ENCODE measurements at places on chromosomes 3 and 15.

- no peak for DNase-seq
Measured at GRCh38 chr3:25652921-25653320, 11.8 kb downstream of the TOP2B start.

DNA sequence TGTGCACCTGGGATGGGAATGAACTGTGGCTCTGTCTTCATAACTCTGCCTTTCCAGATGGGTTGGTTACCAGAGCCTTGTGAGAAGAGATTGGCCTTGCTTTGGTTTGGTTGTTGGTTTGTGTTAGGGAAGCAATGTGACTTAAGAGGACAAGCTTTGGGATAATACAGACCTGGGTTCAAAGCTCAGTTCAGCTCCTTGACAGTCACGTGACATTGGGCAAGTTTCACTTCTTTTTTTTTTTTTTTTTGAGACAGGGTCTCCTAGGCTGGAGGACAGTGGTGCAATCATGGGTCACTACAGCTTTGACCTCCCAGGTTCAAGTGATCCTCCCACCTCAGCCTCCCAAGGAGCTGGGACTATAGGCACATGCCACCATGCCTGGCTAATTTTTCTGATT is 42.7 kb downstream of the CORO2B start:
- DNase-seq = no peak

- no peak for DNase-seq
Measured at GRCh38 chr15:62150445-62150844, 14.6 kb downstream of the C2CD4B start.

DNA sequence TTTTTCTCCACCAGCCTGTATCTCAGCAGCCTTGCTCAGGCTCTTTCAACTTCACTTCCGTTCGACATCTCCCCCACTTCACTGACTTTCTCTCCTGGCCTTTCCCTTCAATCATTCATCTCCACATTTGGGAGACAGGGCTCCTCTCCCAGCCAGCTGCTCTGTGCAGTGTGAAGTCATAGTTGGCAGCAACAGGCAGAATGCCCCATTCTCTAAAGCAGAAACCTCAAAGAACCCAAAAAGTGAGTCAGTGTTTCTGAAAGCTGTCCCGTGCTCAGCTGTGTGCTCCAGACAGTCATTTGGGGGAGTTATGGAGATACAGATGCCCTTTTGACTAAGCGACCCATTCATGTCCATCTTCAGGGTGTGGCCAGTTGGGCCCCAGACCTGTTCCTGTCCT is 54.3 kb downstream of the NTRK3 start:
- DNase-seq = no peak

GRCh38 chr15:77167406-77167805 is 96.5 kb upstream of the TSPAN3 start:
- no peak for DNase-seq

- DNase-seq = no peak
Measured at GRCh38 chr3:185935465-185936272, 2.1 kb downstream of the TRA2B start.

- DNase-seq = no peak
Measured at GRCh38 chr3:59406943-59407342, 357.1 kb upstream of the CFAP20DC start.

- DNase-seq = no peak
Measured at GRCh38 chr15:87591582-87591981, 665.0 kb downstream of the NTRK3 start.

DNA sequence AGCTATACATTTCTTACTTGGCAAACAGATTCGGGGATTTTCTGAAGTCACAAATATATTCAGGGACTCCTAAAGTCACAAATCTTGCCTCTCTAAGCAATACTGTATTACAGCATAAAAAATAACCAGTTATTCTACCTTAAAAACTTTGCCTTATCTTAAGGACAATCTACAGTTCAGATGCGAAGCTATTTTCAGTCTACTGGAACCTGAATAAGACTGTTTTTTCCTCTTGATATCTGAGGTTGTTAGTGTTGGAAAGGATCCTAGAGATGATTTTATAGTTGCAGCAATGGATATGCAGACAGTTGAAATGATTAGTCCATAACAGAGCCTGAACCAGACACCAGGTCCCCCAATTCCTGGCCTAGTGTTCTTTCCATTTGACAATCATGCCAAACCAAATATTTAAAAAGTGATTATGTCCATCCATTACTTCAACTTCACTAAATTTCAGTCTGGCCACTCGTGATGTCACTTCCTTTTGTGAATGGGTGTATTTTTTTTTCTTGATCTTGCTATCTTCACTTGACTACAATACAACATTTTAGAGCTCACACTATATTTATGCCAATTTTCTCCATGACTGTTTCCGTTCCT is 1.8 kb downstream of the HDGFL3 start:
- no peak for DNase-seq

DNA sequence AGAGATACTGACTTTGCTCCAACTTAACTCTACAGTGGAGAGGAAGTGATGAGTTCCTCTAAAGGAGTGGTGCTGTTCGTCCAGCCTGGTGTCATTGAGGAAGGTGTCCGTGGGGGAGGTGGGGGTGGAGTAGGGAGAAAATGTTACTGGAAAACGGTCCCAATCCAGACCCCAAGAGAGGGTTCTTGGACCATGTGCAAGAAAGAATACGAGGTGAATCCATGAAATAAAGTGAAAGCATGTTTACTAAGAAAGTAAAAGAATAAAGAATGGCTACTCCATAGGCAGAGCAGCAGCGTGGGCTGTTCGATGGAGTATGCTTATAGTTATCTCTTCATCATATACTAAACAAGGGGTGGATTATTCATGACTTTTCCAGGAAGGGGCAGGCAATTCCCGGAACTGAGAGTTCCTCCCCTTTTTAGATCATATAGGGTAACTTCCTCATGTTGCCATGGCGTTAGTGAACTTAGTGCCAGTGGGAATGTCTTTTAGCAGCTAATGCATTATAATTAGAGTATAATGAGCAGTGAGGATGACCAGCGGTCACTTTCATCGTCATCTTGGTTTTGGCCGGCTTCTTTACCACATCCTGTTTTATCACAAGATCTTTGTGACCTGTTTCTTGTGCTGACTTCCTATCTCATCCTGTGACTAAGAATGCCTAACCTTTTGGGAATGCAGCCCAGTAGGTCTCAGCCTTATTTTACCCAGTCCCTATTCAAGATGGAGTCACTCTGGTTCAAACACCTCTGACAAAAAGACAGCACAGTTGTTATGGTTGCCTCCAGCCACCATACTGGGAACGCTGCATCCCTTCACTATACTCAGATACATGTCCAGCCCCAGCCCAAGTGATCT is 38.6 kb downstream of the CLEC3B start:
- no peak for DNase-seq

GRCh38 chr3:125150525-125151441 is 61.8 kb downstream of the SLC12A8 start:
- DNase-seq = no peak

DNA sequence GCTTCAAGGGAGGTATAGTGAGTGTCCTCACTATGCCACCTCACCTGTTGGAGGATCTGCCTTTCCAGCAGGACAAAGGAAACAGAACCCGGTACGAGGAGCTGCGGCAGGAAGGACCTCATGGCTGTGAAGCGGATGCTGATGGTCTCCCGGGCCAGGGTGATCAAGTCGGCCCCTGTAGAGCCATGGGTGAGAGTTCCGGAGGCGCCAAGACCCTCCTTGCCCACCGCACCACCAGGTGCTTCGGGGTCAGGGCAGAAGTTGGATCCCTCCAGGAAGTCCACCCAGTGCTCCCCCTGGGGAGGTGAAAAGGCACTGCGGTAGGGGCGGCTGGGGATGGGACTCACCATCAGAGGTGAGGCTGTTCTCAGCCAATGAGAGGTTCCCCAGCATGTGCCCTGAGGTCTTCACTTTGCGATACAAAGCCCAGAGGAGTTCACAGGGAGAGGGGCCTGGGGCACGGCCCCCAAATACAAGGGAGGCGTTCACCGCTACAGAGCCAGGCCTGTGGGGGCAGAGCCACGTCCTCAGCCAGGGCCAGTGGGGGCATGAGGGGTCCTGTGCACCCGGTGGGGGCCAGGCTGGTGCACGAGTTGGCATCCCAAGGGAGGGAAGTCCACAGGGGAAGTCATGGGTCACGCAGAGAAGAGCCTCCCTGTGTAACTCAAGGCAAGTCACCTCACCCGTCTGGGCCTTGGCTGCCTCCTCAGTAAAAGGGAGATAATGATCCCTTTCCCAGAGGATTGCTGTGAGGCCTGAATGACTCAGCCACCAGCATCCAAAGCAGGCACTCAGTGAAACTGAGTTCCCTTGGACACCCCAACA is 27.7 kb downstream of the C15orf39 start:
- DNase-seq = no peak

GRCh38 chr3:186254676-186255650 is 107.1 kb downstream of the DGKG start:
- no peak for DNase-seq

DNA sequence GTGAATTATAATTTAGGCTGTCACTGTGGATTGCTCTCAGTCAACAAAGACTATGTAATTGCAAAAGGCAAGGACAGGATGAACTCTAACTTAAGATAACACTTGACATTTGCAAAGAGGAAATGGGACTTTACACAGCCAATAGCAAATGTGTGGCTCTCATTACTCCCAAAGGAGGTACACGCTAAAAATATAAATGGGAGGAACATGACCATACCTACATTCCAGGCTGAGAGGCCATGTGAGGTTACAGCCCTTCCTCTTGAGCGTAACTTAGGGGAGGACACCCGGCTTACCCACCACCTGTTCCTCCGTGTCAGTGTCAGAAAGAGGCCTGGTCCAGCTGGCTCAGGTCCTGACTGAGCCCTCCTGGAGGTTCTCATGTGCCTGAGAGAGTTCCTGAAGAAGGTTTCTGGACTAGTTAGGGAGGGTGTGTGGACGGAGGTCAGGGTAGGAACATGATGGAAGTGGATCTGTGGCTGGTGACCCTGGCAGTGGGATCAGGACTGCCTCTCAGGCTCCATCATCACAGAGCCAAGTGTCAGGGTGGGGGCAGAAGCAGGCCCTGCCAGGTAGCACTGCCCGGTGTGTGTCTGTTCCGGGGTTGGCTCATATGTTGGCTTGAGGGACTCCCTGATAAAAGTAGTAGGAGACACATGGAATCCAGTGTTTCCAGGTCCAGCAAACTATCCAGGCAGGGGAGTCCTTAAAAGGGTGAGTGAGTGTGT is 7.9 kb downstream of the POPDC2 start:
- DNase-seq = no peak

DNA sequence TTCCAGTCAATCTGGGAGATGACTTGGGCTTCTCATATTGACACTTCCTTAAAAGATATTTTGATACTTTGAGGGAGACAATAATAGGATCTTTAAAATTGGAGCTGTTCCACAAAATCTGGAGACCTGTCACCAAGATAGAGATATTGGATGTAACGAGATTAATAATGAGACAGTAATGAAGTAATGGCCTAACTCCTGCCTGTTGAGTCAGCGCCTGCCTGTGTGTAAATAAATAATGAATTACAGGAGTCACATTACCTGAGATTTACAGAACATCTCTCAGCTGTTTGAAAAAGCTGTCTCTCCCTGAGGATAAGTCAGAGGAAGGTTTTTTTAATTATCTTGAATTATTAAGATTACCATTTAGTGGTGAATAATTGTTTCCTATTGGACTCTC is 43.8 kb upstream of the MITF start:
- no peak for DNase-seq

DNA sequence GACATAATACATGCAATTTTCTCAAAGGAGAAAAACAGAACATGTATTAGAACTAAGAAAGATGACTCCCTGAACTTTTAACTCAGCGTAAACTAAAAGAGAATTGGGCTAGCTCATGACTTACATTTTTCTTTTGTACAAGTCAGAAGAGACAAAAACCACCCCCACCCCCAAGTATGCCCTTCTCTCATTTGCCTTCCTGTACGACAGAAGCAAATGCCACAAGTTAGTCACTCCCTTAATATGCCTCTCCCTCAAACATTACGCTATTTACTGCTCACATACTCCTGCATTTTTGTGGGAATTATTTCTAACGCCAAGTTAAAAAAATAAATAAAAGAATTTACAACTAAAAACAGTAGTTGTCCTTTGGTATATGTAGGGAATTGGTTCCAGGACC is 22.0 kb downstream of the CPEB1 start:
- DNase-seq = no peak

GRCh38 chr3:119786409-119786808 is 4.5 kb downstream of the NR1I2 start:
- DNase-seq = no peak

DNA sequence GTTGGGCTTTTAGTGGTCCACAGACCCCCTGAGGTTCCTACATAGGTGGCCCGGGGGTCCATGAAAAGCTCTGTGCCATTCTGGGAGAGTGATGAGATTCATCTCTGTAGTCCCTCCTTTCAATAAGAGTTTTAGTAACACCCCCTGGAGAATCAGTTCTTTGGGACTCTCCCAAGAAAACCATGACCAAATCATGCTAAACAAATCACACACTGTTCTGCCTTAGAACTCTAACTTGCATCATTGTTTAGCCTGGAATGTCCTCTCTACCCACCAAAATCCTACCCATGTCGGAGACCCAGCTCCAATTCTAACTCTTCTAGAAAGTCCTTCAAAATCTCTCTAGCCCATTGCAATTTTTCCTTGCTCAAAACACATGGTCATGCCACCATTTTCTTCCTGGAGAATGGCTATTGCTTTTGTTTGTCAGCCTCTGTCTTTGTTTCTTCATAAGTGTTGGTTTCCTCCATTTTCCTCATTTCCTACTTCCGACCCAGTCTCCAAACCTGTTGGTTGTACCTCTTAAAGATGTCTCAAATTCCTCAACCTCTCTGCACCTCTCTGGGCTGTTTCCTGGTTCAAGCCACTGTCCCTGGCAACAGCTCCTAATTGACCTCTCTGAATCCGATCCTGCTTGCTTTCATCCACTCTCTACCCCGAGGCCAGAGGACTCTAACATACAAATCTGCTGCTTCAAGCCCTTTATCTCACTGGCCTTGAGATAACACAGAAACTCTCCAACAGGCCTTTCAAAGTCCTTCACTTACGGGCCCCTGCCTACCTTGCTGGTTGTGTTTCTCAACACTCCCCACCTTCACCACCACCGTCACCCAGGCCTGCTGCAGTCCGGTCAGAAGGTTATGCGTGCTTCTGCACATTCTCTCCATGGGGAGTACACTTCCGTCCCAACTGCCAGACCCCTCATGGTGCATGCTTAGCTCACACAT is 23.7 kb downstream of the CYP19A1 start:
- DNase-seq = no peak

GRCh38 chr3:195441051-195441450 is 1.8 kb downstream of the ACAP2 start:
- no peak for DNase-seq

DNA sequence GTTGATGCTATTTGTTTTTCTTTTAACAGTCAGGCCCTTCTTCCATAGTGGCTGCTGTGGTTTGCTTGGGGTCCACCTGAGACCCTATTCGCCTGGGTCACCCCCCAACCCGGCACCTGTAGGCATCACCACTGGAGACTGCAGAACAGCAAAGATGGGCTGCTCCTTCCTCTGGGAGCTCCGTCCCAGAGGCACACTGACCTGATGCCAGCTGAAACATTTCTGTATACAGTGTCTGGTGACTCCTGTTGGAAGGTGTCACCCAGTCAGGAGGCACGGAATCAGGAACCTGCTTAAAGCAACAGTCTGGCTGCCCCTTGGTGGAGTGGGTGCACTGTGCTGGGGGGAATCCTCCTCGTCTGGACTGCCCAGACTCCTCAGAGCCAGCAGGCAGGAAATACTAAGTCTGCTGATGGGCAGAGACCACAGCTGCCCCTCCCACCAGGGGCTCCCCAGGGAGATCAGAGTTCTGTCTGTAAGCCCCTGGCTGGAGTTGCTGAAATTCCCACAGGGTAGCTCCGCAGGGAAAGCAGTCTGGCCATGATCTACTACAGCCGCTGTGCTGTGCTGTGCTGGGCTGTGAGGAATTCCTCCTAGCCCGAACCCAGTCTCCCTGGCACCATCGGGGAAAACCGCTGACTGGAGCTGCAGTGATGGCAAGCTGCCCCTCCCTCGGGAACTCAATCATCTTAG is 248.2 kb downstream of the TBC1D5 start:
- no peak for DNase-seq
